Ureter (tissue), 1 donor: ENCODE measurements at places on chromosomes 3 and 15. TPM values are rescaled to one million over a fixed set of nuclear protein-coding genes. Genes with fewer than 3 reads are reported as not detected.

DNA sequence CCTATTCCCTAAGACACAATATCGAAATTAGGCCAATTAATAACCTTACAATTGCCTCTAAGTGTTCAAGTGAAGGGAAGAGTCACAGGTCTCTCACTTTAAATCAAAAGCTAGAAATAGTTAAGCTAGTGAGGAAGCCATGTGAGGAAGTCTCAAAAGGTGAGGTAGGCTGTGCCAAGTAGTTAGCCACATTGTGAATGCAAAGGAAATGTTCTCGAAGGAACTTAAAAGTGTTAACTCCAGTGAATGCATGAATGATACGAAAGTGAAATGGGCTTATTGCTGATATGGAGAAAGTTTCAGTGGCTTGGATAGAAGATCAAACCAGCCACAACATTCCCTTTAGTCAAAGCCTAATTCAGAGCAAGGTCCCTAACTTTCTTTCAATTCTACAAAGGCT lies 59.1 kb downstream of the KLF13 start:
- DNase-seq: no peak

DNA sequence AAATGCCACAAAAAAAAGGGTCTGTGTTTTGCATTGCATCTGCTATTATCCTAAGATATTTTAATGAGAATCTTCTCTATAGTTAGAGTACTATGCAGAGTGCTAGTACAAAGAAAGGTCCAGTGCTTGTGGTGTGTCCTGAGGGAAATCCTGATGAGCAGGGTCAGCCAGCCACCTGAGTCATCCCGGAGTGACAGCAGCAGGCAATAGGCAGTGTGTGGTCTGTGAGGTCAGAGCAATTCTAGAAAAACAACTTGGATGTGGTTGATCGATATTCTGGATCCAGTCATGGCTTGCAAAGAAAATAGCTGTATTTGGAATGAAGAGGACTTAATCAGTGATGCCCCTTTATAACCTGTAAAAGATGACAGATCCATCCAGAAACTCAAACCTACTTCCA lies 119.2 kb downstream of the CTNNB1 start:
- DNase-seq: no peak

GRCh38 chr3:72178463-72179106 lies 393.6 kb upstream of the PROK2 start:
- DNase-seq: no peak

GRCh38 chr3:122642935-122643334 lies 37.7 kb upstream of the PARP14 start:
- DNase-seq: no peak

GRCh38 chr15:35080226-35080625 lies 4.9 kb downstream of the NANOGP8 start:
- DNase-seq: no peak

DNA sequence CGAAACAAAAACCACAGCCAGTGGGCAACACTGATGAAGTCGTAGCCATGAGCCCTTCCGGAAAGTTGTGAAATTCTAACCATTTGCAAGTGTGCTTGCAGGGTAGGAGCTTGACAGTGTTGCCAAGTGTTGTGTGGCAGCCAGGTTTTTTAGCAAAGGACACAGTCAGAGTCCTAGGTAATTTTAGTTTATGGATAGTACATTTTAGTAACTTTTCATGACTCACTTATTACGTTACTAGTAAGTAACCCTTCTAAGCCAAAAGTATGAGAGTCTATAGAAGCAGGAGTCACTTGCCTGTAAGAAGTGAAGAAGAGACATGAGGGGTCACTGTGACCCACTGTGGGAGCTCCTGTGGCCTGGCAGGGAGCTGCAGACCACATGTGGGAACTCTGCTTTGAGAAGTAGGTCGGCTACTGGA lies 54.8 kb upstream of the ADPGK start:
- DNase-seq: no peak

Gene CYP1A2
- not detected for total RNA-seq

Gene KLF15
- total RNA-seq: 18.9 TPM

Gene OR5K2
- not detected for total RNA-seq

Gene CCR9
- total RNA-seq: not detected

Gene TMC3
- total RNA-seq: 1.4 TPM

Gene LSAMP
- total RNA-seq: 7.3 TPM

DNA sequence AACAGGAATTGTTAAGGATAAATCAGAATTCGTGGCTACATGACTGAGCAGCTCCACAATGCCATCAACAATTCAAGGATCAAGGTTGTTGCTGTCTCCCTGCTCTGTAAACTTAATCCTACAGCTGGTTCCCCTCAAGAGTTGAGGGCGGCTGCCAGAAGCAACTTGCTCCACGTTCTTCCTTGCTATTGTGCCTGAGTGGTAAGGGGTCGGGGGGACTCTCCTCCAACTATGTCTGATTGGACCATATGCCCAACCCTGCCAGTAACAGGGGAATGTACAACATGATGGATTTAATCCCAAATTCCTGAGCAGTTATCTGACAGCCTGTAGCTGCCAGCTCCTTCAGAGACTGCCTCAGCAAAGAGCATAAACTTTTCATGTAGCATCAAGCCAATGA lies 37.9 kb upstream of the MECOM start:
- no peak for DNase-seq

- no peak for DNase-seq
Observed at GRCh38 chr15:66565141-66565641, 607 bp downstream of the LCTL start.

Gene GTF2E1
- total RNA-seq: 20.2 TPM

DNA sequence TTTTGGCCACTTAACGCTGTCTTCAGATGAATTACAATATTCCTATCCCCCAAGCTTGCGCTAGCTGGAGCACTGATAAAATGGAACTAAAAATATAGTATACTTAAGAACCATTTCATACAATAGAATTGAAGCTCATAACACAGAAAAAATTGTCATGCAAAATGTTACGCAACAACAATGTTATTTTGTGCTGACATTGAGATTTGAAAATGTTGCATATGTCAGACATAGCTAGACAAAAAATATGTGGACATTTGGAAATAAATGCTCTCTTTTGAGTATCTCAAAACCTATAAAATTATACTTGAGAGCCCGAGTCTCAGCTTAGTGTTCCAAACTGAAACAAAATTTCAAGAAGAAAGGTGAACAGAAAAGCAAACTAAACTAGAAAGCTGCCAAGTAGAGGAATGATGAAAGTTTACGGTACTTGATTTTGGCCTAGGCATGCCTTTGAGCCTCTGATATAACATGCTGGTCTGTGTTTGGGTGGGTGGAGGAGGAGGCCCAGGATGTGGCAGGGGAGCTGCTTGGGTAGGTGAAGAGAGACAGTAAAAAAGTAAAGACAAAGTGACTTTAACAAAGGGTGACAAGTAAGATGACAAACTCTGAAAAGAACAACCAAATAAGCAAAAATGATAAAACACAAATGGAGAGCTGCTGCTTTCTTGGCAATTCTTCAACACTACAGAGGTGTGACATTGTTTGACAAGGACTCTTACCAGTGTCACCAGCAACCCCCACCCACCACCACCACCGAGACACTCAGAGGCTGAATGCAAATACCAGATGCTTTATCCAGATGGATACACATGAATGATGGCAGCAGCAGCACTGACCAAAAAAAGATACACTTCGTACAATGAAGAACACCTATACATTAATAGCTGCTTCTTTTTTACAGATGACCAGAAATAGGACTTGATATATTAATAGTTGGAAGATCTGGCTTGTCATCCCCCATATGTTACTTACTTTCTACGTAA lies 129.3 kb upstream of the FEZF2 start:
- DNase-seq: no peak

Gene CAMKV
- total RNA-seq: not detected

- DNase-seq: no peak
Observed at GRCh38 chr3:136955813-136956212, 2.0 kb upstream of the IL20RB start.

Gene PP2D1
- total RNA-seq: not detected

Gene CPA3
- total RNA-seq: 10.5 TPM

Gene MYRIP
- 4.8 TPM for total RNA-seq

Gene TOMM70
- total RNA-seq: 57.4 TPM

Gene MESD
- 37.6 TPM for total RNA-seq

GRCh38 chr3:171516765-171517164 lies 56.6 kb upstream of the TNIK start:
- DNase-seq: no peak

GRCh38 chr3:150079029-150079739 lies 108.5 kb upstream of the PFN2 start:
- peak; percentile 59 for DNase-seq

GRCh38 chr15:57554063-57554811 lies 37.5 kb upstream of the MYZAP start:
- DNase-seq: no peak

Gene GCNT3
- 1.8 TPM for total RNA-seq

Gene SLC6A20
- not detected for total RNA-seq

DNA sequence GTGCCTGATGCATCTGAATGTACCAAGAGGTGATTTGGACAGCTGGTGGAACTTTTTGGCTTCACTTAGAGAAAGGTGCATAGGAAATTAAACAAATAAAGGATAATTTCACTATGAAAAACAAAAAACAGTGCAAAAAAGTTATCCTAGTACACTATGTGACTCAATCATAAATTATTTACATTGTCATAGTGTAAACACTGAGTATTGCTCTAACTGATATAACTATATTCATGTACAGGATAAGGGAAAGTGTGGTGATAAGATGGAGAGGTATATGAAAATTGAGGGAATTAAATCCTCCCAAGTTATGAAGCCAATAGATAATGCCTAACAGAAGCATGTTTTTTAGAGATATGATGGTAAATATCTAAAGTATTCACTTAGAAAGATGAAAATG lies 50.2 kb upstream of the CPNE4 start:
- no peak for DNase-seq

DNA sequence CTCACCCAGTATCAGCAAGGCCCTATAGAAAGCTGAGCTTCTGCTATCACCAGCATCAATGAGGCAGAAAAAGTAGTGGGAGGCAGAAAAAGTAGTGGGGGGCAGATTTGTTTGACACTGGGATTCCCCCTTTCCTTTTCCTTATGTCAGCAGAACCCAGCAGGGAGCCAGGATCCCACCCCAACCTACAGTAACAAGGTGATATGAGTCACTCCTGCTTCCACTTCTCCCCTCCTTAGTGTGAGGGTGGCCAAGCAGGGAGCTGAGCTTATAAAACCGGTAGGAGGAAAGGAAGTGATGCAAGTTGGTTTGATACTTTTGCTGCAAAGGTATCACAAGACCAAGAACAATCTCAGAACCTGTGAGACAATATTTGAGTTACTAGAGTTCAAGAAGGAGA lies 128.7 kb downstream of the SCAPER start:
- DNase-seq: no peak

Gene NR2E3
- 0.23 TPM for total RNA-seq

DNA sequence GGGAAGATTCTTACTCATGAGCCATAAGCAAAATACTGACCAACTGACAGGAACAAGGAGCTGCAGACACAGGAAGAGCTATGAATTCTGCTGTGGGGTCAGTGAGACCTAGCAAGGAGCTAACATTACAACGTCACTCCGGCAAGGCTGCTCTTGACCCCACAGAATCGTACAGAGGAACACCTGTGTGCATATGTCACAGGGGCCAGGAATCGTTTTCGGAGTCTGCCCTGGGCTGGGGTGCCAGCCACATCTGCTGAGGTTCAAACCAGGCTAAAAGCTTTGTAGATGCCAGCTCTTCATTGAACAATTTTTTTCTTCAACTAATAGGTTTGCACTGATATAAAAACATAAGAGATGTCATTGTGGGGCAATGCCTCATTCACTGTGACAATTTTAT lies 82.6 kb downstream of the LRRK1 start:
- no peak for DNase-seq

- DNase-seq: no peak
Observed at GRCh38 chr3:132445817-132446216, 28.5 kb downstream of the DNAJC13 start.

GRCh38 chr15:91411586-91411985 lies 311.5 kb downstream of the SV2B start:
- no peak for DNase-seq

Gene UROC1
- not detected for total RNA-seq

Gene FANCD2
- total RNA-seq: 7.9 TPM

Gene ZMAT3
- 16.7 TPM for total RNA-seq

DNA sequence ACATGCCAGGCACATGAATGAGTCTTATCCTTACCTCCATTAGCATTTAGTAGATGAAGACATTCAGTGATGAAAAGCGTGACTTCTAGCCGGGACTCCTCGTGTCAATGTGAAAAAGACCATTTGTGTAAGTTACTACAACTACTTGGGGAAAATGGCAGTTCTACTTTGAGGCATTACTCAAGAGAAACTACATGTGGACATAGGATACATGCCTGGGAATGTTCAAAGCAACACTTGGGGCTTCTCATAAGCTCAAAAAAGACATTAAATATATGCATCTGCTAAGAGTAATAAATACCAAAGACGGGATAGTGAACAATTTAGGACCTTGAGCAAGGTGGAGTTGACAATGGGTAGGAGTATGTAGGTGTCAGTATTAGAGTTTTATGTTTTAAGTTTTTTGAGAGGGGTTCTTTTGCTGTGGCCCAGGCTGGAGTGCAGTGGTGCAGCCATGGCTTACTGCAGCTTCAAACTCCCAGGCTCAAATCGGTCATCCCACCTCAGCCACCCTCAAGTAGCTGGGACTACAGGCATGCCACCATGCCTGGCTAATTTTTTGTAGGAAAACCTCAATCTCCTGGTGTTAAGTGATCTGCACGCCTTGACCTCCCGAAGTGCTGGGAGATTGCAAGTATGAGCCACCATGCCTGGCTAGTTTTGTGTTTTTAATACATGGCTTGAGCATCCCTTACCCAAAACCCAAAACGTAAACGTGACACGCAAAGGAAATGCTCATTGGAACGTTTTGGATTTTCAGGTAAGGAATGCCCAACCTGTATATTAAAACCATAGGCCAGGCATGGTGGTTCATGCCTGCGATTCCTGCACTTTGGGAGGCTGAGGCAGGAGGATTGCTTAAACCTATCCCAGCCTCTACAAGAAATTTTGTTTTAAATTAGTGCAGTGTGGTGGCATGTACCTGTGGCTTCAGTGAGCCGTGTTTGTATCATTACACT lies 3.9 kb downstream of the RPLP1 start:
- DNase-seq: no peak

DNA sequence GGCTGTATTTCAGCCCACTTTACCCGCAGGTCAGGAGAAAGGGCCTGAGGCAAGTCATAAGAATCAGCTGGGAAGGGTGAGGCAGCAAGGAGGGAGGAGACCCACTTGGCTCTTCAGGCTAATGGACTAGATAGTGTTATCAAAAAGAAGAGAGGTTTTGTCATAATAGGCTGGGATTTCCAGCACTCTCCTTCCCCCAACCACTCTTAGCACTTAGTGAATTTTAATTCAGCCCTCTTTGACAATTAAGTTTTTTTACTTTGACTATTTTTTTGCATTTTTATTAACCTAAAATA lies 771 bp downstream of the MPI start:
- no peak for DNase-seq

Gene IL17RE
- 11.9 TPM for total RNA-seq
